GOT3 (cell line): ENCODE measurements at places on chromosomes 16 and 17.

DNA sequence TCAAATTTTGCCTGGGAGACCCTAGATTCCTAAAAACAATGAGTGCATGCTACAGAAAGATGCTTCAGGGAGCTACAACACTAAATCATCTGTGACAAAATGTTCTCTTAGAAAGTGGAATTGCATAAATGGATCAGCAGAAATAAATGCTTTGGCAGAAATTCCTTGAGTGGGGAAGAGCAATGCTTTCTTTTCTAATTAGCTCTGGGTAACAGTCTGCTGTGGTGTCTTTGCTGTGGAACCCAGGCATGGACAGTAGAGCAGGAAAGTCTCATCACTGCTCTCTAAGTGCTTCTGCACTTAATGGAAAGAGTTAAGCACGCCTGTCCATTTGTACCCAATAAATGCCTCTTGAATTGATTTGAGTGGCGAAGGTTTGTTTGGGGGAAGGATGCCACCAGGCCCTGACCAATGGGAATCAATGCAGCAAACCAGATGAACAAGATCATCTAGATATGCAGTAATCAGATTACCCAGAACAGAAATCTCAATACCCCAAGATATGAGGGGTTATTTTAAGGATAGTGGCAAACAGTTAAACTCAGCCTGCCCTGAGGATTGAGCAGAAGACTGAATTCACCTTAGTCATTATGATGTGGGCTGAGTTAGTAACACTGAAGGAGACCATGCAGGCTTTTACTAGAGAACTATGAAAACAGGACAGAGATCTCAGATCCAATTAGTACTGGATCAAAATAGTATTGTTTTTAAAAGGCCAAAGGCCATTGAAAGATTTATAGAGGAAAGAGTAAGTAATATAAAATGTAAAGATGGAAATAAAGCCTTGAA is 13.6 kb downstream of the HLF start:
- DNase-seq = no peak

DNA sequence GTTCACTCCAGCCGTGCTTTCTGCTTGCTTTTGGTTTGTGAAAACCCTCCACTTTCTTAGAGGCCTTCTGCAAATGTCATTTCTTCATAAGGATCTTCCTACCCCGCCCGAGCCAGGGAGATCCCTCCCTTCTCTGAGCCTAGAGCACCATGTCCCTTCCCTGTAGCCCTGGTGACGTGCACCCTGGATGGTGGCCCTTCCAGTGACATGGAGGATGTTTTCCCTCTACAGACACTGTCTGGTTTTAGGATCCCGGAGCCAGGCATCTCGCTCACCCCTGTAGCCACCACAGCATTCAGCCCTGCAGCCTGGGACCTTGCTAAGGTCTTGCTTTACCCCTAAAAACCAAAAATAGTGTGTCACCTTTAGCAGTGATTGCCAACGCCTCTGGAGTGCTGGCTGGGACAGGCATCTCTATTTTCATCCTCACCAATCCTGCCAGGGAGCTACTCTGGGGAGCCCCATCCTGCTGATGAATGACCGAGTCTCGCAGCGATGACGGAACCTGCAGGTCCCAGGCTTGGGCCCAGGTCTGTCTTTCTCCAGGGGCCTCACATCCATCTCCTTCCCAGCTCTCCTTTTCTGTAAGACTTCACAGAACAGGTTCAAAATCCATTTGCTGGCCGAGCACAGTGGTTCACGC is 394.1 kb upstream of the TNRC6C start:
- no peak for DNase-seq

DNA sequence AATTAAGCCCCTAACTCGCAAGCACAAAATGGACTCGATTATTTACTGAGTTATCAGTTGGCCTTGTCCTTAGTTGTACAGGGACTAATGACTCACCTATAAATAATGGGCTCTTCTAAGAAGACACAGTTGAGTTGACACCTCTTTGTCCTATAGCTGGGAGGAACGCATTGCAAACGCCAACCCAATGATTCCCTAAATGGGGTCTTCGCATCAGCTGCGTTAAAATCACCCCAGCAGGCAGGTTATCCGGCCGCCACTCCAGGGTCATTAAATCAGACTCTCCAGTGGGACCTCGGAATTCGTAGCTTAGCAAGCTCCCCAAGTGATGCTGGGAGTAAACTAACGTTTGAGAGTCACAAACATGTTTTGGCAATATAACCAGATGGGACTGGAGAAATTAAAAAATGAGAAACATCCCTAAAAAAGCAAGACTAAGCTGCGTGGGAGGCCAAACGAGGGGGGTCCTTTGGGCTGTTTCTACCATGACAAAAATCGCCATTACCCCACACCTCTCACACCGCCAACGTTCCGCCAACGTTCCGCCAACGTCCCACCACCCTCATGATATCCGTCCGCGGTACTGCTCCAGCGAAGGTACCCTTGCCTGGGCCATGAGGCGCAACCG is 932 bp upstream of the NFE2L1 start:
- DNase-seq = no peak

GRCh38 chr17:50630524-50631194 is 4.0 kb upstream of the ABCC3 start:
- DNase-seq = no peak

GRCh38 chr16:12010388-12011251 is 34.1 kb downstream of the SNX29 start:
- no peak for DNase-seq

- peak; percentile 16 for DNase-seq
Measured at GRCh38 chr16:55701442-55702319, 45.9 kb downstream of the SLC6A2 start.

DNA sequence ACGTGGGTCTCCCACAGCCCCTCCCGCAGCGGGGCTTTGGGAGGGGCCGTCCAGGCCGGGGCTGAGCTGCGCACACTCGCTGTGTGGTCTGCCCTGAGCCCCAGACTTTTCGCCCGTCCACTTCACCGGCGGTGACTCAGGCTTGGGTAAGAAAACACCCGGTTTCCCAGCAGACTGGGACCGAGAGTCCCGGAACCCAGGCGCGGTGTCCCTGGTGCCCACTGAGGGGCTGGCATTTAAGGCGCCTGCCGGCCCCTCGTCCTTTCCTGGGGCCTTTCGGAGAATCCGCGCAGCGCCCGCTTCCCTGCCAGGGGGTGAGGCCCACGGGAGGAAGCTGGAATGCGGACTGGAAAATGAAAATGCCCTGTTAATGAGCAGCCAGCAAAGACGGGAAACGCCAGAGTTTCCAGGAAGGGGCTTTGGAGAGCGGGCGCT is 100.3 kb downstream of the C16orf95 start:
- no peak for DNase-seq

GRCh38 chr17:67436233-67436632 is 59.2 kb downstream of the PITPNC1 start:
- DNase-seq = no peak

- DNase-seq = no peak
Measured at GRCh38 chr16:76732894-76733293, 455.7 kb downstream of the CNTNAP4 start.

DNA sequence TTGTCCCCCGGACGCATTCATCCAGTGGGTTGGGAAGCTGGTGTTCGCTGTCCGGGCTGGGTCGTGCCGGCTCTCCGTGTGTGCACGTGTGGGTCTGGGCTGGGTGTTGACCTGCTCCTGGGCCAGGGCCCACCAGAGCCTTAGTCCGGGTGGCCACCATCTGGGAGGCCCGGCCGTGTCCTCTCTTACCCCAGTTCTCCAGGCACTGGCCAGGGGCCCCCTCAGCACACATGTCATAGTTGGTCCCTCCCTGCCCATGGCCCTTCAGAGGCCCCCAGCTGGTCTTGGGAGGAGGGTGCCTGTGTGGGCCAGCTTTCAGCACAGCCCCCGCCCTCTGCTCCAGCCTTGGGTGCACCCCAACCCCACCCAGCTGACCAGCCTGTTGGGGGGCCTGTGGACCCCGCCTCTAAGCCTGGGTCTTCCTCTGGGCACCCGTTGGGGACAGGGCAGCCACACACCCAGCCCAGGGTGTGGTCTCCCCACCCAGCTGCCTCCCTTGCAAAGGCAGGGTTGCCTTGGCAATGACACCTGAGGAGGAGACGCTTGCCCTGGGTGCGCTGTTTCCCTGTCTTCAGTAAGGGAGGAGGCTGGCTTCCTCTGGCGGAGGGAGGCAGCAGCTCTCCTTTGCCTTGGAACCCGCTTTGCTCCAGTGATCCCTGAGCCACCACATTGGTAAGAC is 77.4 kb downstream of the JPH3 start:
- DNase-seq = no peak

GRCh38 chr17:7894866-7895265 is 6.3 kb downstream of the CHD3 start:
- DNase-seq = no peak

GRCh38 chr17:41692722-41693521 is 4.2 kb downstream of the EIF1 start:
- DNase-seq = no peak

DNA sequence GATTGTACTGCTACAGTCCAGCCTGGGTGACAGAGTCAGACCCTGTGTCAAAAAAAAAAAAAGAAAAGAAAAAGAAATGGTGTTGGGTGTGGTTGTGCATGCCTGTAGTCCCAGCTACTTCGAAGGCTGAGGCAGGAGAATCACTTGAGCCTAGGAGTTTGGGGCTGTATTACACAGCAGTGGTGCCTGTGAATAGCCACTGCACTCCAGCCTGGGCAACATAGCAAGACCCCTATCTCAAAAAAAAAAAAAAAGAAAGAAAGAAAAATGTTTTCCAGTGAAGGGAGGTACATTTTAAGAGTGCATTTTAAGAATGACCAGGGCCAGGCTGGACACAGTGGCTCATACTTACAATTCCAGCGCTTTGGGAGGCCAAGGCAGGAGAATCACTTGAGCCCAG is 6.3 kb downstream of the ARL2BP start:
- no peak for DNase-seq

DNA sequence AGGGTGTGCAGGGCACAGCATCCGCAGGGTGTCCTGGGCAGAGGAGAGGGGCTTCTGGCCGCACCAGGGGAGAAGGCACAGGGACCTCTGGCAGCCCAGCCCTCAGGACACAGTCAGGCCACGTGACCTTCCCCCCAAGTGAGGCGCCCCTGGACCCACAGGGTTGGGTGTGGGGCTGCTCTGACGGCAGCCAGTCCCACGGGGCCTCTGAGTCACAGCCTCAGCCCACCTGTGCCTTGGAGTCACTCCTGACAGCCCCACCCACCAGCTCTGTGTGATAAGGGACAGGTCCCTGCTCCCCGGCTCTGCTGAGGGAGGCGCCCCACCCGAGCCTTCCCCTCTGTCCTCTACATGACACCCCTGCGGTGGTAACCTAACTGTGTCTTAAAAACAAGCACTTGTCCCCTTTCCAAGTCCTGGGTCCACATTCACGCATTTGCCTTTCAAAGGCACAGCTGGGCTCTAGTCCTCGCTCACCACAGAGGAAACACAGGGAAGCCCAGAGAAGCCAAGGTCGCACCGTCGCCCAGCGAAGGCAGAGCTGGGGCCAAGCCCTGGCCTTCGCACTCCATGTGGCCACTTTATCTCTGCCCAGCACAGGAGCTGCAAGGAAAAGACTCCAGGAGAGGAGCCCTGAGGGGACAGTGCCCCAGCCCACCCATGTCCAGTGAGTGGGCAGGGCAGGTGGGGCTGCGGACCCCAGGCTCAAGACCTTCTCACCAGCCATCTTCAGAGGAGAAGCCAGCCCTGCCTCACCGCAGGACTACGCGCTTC is 5.1 kb upstream of the NPTX1 start:
- no peak for DNase-seq

GRCh38 chr16:26647870-26648269 is 418.9 kb upstream of the C16orf82 start:
- DNase-seq = no peak

DNA sequence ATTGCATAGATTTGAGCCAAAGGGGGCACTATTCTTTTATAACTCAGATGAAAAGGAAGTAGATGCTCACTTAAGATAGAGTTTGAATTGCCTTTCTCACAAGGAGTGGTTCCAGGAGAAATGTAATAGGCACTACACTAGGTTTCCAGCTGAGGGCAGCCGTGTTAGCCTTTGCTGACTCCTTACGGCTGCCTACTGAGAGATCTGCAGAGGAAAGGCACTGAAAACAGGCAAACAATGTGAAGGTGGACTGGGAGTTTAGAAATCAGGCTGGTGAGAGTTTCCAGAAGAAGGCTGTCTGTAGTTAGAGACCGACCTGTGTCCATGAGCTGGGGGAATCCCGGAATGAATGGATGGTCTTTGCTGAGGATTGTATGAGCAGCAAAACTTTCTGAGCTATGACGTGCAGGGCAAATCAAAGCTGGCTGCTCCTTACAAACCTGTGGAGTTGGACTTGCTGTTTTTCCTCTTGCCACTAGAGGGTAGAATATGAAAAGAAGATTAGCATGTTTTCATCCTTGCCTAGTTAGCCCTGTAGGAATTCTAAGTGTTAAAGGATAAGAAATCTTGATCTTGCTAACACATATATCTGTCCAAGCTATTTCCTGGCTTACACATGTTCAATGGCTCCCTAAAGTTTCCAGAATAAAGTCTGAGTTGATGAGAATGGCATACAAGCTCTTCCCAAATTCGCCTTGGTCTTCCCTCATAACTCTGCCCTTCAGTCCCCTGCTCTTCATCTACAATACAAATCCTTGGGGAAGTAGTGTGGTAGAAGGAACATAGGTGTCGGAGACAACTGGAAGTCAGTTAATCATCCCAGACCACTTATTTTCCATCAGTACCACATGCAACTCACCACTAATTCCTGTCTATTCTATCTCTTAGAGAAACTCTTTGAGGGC is 20.1 kb upstream of the TAOK1 start:
- DNase-seq = no peak

DNA sequence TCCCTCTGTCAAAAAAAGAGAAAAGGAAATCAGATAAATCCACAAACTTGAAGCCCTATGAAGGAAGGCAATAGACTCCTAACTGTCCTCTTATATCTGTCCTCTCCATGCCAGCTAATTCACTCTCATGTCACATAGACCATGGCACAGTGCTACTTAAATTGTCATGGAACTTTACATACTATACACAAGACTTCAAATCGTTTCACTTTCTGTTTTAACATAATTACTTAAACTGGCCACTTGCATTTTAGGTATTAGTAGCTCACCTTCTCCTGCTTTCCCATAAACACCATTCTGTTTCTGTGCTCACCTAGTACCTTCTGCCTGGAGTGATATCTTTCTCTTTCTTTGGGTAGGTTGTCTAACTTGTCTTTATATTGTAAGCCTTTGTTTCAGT is 816.7 kb upstream of the KIF2B start:
- DNase-seq = no peak

DNA sequence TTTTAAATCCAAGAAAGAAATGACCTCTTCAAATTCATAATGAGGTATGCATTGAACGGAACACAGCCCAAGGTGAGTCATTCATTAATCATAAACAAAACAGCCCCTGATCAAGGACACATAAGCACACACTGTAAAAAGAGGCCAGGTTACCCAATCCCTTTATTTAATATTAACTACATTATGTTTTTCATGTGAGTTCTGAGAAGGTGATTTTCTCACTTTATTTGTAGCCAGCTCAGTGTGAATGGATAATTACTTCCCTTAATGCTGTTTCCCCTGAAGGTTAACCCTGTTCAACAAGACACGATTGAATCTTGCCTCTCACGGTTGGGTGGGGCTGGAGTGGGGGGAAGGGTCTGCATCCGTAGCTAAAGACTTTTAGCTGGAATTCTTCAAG is 257.3 kb upstream of the SALL1 start:
- no peak for DNase-seq

- DNase-seq = no peak
Measured at GRCh38 chr16:70252355-70252988, 732 bp upstream of the EXOSC6 start.
